ENCODE measurements at places on chromosomes 2 and 18. TPM values are rescaled to one million over a fixed set of nuclear protein-coding genes. Genes with fewer than 3 reads are reported as not detected.

DNA sequence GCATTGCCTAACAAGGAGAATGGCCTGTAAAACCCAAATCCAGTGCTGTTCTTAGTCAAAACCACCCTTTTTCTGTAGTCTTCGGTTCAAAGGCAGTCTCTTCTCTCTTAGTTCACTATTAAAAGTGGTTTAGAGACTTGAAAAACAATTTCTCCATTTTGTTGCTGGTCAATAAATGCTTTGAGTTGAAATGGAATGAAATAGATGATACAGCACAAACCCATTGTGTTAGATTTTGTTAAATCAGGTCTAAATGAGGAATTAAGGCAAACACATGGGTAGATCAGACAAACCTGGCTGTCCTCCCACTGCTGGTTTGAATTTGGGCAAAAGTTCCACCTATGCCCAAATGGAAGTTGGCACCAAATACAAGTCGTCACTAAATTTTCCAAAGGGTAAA, 150.1 kb upstream of the SERTAD2 start:
- peaks cover 24% of the 10 kb centered on the region for H3K4me1 ChIP-seq
- no peaks in the 10 kb centered on the region for H3K36me3 ChIP-seq
- H3K27me3 ChIP-seq = no peaks in the 10 kb centered on the region
- H3K4me3 ChIP-seq = no peak overlapping the region
- DNase-seq = no peak

DNA sequence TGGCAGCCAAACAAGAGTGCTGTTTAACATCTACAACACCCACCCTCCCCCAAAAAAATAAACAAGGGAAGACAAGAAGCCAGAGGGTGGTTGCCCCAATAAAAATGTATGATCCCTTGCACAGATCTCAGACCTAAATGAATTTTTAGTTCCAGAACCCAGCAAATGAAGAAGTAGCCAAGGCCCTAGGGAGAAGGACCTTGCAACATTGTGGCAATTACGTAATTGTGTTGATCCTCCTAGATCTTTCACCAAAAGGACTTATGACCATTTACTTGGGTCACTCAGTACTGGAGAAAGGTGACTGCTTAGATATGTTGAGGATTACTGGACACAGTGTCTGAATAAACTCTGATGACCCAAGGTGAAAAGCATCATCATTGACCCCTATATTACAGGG, 1393.8 kb downstream of the LRP1B start:
- H3K4me3 ChIP-seq = no peak overlapping the region
- no peaks in the 10 kb centered on the region for H3K27me3 ChIP-seq
- no peaks in the 10 kb centered on the region for H3K4me1 ChIP-seq
- no peaks in the 10 kb centered on the region for H3K36me3 ChIP-seq
- no peak for DNase-seq
- H3K27ac ChIP-seq = no peak overlapping the region

- no peak overlapping the region for H3K4me3 ChIP-seq
- H3K36me3 ChIP-seq = no peaks in the 10 kb centered on the region
- H3K4me1 ChIP-seq = no peaks in the 10 kb centered on the region
- no peaks in the 10 kb centered on the region for H3K27me3 ChIP-seq
- H3K27ac ChIP-seq = no peak overlapping the region
These were observed 425.3 kb downstream of the THSD7B start for GRCh38 chr2:137190411-137191195.

GRCh38 chr2:12903272-12903671, 186.5 kb downstream of the TRIB2 start:
- no peak overlapping the region for H3K27ac ChIP-seq
- no peaks in the 10 kb centered on the region for H3K27me3 ChIP-seq
- H3K36me3 ChIP-seq = no peaks in the 10 kb centered on the region
- no peak overlapping the region for H3K4me3 ChIP-seq
- peak; percentile 42 for DNase-seq

DNA sequence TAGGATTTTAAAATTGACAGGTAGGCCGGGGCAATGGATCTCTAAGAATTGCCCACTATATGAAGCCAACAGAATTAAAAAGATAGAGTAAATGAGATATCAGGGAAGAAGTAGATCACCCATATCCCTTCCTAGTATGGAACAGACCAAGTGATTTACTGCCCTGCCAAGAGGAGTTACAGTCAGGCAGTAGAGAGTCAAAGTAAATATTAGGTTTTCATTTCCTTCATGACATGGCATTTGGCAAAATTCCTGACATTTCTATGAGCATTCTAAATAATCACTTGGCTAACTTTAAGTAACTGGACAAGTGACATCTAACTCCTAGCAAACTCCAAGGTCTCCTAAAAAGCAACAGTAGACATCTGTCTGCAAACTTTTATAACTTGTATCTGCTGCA, 33.5 kb downstream of the GALNT5 start:
- no peak overlapping the region for H3K27ac ChIP-seq
- H3K27me3 ChIP-seq = no peaks in the 10 kb centered on the region
- H3K4me1 ChIP-seq = no peaks in the 10 kb centered on the region

GRCh38 chr2:207530160-207531031, 634 bp downstream of the CREB1 start:
- H3K36me3 ChIP-seq = no peaks in the 10 kb centered on the region
- H3K4me3 ChIP-seq = peak overlapping the region; percentile 100
- H3K27ac ChIP-seq = peak overlapping the region; percentile 98

DNA sequence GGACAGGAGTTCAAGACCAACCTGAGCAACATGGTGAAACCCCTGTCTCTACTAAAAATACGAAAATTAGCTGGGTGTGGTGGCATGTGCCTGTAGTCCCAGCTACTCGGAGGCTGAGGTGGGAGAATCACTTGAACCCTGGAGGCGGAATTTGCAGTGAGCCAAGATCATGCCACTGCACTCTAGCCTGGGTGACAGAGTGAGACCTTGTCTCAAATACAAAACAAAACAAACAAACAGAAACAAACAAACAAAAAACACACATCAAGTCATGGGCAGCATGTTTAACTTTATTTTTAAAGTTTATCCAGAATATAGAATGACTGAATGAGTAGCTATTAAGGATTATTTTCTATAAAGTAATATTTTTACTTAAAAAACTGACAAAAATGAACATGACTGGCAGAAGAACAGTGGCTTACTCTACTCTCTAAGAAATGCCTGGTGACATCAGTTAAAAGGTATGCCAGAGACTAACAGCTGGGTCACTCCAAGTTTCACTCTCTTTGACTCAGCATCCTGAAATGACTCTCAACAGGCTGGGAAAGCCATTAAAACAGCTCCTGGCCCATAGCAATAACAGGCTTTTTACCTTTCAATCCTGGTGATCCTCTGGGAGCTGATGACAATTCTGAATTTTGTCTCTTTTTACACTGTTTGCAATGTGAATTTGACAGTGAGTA, 281.6 kb upstream of the STON1 start:
- DNase-seq = peak; percentile 95
- H3K4me3 ChIP-seq = peak overlapping the region; percentile 54
- no peaks in the 10 kb centered on the region for H3K27me3 ChIP-seq
- no peaks in the 10 kb centered on the region for H3K36me3 ChIP-seq

DNA sequence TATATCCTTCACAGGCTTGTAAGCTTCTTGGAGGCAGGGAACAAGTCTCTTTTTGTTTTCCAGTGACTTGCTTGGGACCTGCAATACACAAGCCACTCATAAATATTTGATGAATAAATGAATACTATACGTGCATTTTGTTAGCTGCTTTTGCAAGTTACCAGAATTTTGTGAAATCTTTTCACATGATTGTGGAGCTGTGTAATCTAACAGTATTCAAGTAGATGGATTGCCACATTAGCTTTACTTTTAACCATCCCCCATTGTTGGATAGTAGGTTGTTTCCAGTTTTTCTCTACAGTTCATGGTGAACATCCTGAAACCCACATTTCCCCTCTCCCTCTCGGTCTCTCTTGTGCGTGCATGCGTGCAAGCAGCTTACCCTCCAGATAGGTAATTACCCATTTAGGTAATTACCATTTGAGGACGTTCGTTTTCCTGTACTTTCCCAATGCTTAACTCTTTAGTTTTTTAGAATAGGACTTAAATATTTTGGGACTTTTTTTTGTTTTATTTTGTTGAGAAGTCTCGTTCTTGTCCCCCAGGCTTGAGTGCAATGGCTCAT, 12.5 kb downstream of the ZNF407 start:
- DNase-seq = no peak
- no peak overlapping the region for H3K4me3 ChIP-seq
- H3K4me1 ChIP-seq = peaks cover 10% of the 10 kb centered on the region
- peak overlapping the region; percentile 44 for H3K27ac ChIP-seq
- no peaks in the 10 kb centered on the region for H3K36me3 ChIP-seq

GRCh38 chr2:165497659-165498317, 28.3 kb downstream of the CSRNP3 start:
- no peaks in the 10 kb centered on the region for H3K4me1 ChIP-seq
- no peak for DNase-seq
- H3K4me3 ChIP-seq = no peak overlapping the region
- H3K36me3 ChIP-seq = no peaks in the 10 kb centered on the region

DNA sequence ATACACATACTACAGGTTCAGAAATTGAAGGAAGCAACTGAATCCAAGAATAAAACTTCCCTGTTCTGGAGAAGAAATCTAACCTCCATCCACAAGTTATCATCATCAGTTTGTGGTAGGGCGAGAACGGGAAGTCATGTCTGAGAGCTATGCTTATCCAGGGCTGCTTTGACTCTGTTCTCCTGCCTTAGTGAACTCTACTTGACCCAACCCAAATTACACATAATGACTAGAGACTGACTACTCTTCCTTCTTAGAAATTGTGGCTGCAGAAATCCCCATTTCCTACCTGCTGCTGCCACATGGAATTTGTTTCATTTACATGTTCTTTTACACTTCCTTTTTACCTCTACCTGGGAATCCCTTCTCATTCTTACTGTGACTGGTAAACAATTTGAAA, 1102.6 kb upstream of the PIK3C3 start:
- no peaks in the 10 kb centered on the region for H3K36me3 ChIP-seq
- H3K27me3 ChIP-seq = no peaks in the 10 kb centered on the region
- H3K4me1 ChIP-seq = peaks cover 7% of the 10 kb centered on the region
- no peak for DNase-seq
- no peak overlapping the region for H3K27ac ChIP-seq
- H3K4me3 ChIP-seq = no peak overlapping the region

DNA sequence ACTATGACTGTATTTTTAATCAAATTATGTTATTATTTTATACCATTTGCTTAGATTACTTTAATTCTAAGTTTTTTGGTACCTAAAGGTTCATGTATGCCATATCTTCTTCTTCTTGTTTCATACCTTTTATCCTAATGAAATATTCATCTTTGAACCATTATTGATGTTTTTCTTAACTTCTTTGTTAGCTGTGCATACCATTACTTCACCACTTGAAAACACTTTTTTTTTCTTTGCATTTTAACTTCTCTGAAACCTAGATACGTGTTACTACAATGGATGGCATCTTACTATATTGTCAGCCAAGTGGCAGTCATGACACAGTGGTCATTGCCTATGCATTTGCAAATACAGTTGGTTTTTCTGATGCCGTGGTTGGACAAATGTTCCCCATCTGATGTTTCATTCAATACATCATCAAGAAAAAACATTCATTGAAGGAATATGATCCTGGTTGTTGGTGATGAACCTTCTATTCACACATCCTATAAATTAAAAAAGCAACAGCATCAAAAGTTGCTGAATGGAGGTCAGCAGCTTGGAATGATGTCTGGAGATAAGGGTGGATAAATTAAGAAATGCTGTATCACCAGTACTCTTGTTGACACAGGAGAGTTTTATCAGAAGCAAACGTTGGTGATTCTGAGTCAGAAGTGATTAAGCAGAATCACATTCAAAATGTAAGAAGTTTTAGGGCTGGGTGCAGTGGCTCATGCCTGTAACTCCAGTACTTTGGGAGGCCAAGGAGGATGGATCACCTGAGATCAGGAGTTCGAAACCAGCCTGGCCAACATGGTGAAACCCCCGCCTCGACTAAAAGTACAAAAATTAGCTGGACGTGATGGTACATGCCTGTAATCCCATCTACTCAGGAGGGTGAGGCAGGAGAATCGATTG, 7.4 kb downstream of the IL36A start:
- H3K27ac ChIP-seq = no peak overlapping the region
- peak; percentile 48 for DNase-seq
- H3K27me3 ChIP-seq = peaks cover 8% of the 10 kb centered on the region

- no peak overlapping the region for H3K4me3 ChIP-seq
- H3K27ac ChIP-seq = no peak overlapping the region
- DNase-seq = no peak
- H3K4me1 ChIP-seq = no peaks in the 10 kb centered on the region
- H3K36me3 ChIP-seq = no peaks in the 10 kb centered on the region
These were observed 1.1 kb upstream of the SP9 start for GRCh38 chr2:174333372-174334277.

DNA sequence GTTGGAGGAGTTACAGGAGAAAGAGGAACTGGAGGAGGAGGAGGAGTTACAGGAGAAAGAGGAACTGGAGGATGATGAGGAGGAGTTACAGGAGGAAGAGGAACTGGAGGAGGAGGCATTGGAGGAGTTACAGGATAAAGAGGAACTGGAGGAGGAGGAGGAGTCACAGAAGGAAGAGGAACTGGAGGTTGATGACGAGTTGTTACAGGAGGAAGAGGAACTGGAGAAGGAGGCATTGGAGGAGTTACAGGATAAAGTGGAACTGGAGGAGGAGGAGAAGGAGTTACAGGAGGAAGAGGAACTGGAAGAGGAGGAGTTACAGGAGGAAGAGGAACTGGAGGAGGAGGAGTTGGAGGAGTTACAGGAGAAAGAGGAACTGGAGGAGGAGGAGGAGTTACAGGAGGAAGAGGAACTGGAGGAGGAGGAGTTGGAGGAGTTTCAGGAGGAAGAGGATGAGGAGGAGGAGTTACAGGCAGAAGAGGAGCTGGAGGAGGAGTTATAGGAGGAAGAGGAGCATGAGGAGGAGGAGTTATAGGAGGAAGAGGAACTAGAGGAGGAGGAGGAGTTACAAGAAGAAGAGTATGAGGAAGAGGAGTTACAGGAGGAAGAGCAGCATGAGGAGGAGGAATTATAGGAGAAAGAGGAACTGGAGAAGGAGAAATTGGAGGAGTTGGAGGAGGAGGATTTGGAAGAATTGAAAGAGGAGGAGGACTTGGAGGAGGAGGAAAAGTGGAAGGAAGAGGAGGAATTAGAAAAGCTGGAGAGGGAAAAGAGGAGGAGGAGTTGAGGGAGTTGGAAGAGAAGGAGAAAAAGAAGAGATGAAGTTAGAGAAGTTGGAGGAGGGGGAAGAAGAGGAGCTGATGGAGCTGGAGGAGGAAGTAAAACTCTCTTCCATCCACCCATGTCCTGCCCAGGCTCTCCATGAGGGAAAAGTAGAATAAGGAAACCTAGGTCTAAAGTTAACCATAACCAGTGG, 37.2 kb downstream of the CLASP1 start:
- peaks cover 6% of the 10 kb centered on the region for H3K36me3 ChIP-seq
- no peak overlapping the region for H3K27ac ChIP-seq
- no peak for DNase-seq
- H3K4me1 ChIP-seq = no peaks in the 10 kb centered on the region
- H3K27me3 ChIP-seq = no peaks in the 10 kb centered on the region

KLHL14 gene
- total RNA-seq = not detected

- peaks cover 2% of the 10 kb centered on the region for H3K27me3 ChIP-seq
- DNase-seq = no peak
- H3K4me3 ChIP-seq = no peak overlapping the region
- no peaks in the 10 kb centered on the region for H3K36me3 ChIP-seq
- H3K4me1 ChIP-seq = no peaks in the 10 kb centered on the region
These were observed 6.3 kb upstream of the LTBP1 start for GRCh38 chr2:32940316-32940997.

TANC1 gene
- total RNA-seq = 16.3 TPM
